Ureter (tissue), 1 donor: ENCODE measurements at places on chromosomes 6 and 20. TPM values are rescaled to one million over a fixed set of nuclear protein-coding genes. Genes with fewer than 3 reads are reported as not detected.

PAK5 gene
- 0.13 TPM for total RNA-seq

HLA-DPA1 gene
- 145 TPM for total RNA-seq

GABRR1 gene
- not detected for total RNA-seq

- peak; percentile 64 for DNase-seq
These were observed 89.8 kb upstream of the PAX1 start for GRCh38 chr20:21615617-21616080.

- no peak for DNase-seq
These were observed 38.9 kb downstream of the JARID2 start for GRCh38 chr6:15284743-15285142.
